NCI-H345 (cell line): ENCODE measurements at places on chromosomes 3 and 15.

DNA sequence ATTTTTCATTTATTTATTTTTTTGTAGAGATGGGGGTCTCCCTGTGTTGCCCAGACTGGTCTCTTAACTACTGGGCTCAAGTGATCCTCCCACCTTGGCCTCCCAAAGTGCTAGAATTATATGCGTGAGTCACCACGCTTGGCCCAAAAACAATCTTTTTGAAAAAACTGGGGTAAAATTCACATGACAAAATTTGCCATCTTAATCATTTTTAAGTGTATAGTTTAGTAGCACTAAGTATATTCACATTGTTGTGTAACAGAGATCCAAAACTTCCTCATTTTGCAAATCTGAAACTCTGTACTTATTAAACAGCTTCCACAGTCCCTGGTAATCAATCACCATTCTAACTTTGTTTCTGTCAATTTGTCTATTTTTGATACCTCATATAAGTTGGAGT, 5.2 kb downstream of the SNX1 start:
- DNase-seq: no peak

GRCh38 chr3:136730595-136731273, 21.4 kb downstream of the STAG1 start:
- no peak for DNase-seq

- DNase-seq: no peak
Measured at GRCh38 chr3:101351829-101352228, 31.5 kb upstream of the IMPG2 start.

GRCh38 chr3:32303399-32303747, 64.9 kb downstream of the CMTM8 start:
- no peak for DNase-seq

- DNase-seq: peak; percentile 97
Measured at GRCh38 chr15:72231066-72231832, at the start of gene PKM. PKM (minus strand) TSS chr15:72231190; CDS start chr15:72219097, 12,093 bp downstream.

- no peak for DNase-seq
Measured at GRCh38 chr15:83283138-83283812, 1.2 kb downstream of the BNC1 start.

GRCh38 chr3:55458181-55458790, 28.8 kb downstream of the WNT5A start:
- no peak for DNase-seq

DNA sequence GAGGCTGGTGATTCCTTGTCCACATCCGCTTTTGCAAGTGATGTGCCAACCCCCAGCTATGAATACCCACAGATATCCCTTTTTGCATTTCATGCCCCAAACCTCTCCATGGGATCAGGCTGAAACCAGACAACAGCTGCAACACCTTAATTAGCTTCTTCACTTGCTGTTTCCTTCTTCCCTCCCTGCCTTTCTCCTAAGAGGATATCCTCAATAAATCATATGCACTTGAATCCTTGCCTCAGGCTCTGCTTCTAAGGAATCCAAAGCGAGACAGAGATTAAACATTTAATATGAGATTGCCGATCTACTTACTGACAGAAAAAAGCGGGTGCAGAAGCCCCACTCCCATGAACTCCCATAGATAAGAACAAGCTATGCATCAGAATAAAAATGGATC, 138.1 kb downstream of the CNTN6 start:
- DNase-seq: no peak

DNA sequence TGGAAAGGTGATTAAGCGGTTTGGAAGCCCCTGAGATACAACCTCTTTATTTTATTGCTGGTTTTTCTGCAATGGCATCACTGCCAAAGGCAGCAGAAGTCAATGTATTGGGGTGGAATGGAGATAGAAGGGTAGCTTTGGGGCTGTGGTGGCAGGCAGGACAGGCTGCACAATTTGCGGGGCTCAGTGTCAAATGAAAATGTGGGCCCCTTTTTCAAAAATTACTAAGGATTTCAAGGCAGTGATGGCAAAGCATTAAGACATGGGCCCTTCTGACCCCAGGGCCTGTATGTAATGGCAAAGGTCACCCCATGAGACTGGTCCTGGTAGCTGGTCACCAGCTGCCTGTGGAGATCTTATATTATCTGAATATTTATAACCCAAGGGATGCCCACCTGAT, 29.3 kb upstream of the GALNT15 start:
- DNase-seq: no peak

GRCh38 chr3:177626045-177626444, 428.8 kb upstream of the TBL1XR1 start:
- no peak for DNase-seq

DNA sequence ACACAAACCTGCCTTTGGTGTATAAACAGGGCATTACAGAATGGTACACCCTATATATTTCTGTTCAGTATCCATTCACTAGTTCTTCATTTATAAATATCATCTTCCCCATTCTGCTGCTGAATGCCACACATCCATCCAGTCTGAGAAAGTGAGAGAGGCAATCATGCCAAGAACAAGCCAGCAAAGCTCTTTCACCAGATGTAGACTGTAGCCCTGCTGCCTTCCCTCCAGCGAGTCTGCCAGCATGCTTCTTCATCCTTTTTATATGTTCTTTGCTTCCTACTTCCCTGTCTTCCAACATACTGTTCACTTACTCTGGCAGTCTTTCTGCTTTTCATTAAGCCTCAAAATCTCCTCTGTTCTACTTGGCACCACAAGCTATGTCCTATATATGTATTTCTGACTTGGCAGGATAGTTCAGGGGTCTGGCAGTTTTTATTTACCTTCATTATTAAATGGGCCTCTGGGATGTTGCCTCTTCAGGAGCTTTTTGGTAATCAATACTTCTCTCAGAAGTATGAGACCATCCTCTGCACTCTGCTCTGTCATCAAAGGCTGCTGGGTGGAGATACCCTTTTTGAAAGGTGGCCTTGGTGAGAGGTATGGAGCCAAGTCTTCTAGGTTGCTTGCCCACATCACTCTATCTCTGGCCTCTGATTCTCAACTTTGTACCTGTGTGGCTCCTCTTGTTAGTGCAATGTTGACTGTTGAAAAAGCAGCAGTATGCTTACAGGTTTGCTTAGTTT, 48.6 kb downstream of the CHP1 start:
- no peak for DNase-seq

GRCh38 chr15:77076323-77076915, 5.5 kb upstream of the TSPAN3 start:
- DNase-seq: no peak

DNA sequence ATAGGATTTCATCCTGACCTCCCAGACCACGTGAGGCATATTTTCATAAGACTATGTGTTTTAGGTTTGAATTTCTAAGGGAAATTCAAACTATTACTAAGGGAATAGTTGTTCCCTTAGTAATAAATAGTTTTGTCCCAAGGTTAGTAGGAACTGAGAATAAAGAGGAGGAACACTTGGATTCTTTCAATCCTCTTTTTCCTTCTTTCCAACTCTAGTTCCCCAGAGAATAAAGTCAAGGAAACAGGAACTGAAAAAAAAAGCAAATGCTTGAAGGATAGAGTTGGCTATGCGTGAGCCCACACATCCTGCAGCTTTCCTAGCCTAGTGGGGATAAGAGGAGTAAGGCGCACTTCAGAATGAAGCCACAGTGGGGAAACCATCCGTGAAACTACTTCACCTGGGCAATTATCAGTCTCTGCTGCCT, 312.1 kb upstream of the TGFBR2 start:
- peak; percentile 66 for DNase-seq

- DNase-seq: no peak
Measured at GRCh38 chr3:155978324-155978723, 107.9 kb downstream of the GMPS start.

GRCh38 chr15:89910891-89911626, 1.7 kb downstream of the ARPIN start:
- no peak for DNase-seq

GRCh38 chr3:43198791-43199644, 87.3 kb upstream of the SNRK start:
- no peak for DNase-seq

GRCh38 chr3:8845641-8846040, 76.2 kb upstream of the OXTR start:
- no peak for DNase-seq

DNA sequence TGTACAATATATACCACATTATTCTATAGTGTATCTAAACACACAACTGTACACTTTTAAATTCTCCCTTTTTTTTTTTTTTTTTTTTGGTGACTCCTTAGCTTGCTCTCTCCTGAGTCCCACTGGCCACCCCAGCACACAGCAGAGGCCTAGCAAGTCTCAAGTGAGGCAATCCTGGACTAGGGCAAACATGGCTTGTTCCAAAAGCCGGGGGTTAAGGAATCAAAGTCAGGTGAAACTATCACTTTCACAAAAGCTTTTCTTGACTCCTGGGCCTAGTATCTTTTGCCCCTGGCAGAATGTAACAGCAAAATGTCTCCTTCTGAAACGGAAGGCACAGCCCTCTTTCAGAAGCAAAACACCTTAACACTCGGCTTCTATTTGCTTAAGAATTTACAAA, 5.8 kb downstream of the EOMES start:
- no peak for DNase-seq

GRCh38 chr15:83287541-83288027, 3.1 kb upstream of the BNC1 start:
- no peak for DNase-seq

DNA sequence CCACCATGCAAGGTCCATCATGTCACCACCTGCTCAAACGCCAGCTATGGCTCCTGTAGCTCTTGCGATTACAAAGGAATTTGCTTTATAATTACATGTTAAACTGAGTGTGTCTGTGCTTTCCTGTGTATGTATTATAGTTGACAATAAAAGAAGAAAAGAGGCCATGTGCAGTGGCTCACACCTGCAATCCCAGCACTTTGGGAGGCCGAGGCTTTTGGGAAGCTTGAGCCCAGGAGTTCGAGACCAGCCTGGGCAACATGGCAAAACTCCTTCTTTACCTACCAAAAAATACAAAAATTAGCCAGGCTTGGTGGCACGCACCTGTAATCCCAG, 27.0 kb downstream of the ATRIP start:
- no peak for DNase-seq

- peak; percentile 93 for DNase-seq
Measured at GRCh38 chr3:15098503-15099363, at the start of gene RBSN. RBSN (minus strand) TSS chr3:15099148; CDS start chr3:15096120, 3,028 bp downstream.

GRCh38 chr3:18237251-18238005, 187.7 kb downstream of the SATB1 start:
- DNase-seq: peak; percentile 9

DNA sequence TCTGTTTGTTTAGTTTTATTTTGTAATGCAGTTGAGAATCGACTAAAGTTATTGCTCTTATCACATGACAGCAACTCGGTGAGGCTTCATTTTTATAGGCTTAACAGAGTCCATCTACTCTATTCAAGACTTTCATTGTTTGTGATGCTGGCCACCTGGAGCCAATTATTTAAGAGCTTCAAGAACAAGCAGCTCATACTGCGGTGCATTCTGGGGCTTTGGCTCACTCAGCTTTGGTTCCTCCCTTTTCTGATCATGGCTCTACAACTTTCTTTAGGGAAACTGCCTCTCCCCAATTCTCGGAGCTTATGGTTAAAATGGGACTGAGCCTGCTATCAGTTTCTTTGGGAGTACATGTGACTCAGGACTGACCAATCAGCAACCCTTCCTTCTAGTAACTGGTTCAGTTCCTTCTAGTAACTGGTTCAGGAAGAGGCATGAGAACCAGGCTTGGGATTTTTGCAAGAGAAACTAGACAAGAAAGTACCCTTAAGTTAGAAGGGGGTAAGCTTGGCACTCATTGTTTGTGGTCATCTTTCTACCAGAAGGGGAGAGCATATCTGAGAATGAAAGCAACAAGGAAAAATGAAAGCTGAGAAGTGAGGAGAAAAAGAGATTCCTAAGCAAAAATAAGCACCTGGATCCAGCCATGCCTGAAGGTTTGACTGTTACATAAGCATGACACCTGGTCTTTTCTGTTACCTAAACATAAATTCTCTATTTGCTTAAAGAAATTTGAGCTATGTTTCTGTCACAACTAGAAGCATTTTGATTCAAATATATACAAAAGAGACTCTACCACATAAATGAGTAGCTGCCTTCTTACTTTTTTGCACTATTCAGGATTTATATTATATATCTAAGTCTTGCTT, 24.1 kb upstream of the ARHGEF3 start:
- no peak for DNase-seq

DNA sequence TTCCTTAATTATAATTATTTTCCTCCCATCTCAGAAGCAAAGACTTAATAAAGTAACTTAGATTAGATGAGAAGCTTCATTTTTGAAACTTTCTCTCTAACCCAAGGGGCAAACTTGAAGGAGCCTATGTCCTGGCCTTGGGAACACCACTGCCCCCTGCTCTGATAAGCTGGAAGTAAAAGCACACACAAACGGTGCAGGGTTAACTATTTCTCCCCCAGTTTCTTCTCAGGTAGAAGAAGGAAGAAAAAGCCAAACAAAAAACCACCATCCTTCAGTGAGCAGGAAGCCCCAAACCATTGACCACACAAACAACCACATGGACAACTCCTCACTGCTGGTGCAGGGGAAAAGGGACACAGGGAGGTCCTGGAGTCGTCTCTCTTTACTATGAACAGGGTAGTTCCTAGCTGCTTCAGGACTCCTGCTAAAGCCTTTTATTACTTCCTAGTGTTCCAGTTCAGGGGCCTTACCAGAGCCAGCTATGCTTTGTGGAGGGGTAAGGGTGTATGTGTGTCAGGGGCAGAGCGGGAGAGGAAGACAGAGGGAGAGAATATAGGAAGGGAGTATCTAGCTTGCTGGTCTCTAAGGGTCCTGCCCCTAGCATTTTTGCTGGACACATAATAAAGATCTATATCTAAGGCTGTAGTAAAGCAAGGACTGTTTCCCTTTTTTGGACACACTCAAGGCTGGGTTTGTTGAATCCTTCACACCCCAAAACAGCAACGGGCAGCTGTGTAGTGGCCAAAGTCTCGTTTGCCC, 94.0 kb upstream of the UMPS start:
- DNase-seq: no peak

GRCh38 chr3:156478891-156479290, 76.0 kb downstream of the SSR3 start:
- DNase-seq: no peak

DNA sequence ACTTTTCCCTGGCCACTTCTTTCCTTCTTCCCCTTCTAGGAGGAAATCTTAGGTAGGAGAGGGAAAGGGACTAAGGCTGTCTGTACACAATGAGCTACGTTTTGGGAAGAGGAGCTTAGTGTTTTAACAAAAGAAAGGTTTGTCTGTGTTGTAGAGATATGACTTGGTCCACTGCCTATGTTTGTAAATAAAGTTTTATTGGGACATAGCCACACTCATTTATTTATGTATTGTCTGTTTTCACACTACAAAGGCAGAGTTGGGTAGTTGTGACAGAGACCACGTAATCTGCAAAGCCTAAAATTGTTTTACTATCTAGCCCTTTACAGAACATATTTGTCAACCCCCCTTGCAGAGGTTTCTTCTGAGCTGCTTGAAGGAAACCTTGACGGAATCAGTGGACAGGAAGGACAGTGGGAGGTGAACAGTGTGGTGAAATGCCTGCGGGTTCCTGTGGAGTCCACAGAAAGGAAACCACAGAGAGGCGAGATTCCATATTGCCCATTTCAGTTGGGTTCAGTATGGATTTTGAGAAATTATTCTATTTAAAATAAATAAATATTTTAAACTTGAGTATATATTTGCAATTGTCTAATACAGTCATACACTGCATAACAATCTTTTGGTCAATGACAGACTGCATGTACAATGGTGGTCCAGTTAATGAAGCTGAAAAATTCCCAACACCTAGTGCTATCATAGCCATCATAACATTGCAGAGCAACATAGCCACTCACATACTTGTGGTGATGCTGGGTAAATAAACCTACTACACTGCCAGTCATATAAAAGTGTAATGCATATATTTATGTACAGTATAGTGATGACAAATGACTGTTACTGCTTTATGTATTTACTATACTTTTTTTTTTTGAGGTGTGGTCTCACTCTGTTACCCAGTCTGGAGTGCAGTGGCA, 157.9 kb upstream of the NUDT16 start:
- no peak for DNase-seq
